ENCODE measurements at places on chromosomes 5 and 9. TPM values are rescaled to one million over a fixed set of nuclear protein-coding genes. Genes with fewer than 3 reads are reported as not detected.

TOMM5 gene
- 307 TPM for total RNA-seq

PDZD2 gene
- total RNA-seq, result 7.1 TPM

C1QTNF2 gene
- 2.5 TPM for total RNA-seq

PRDM12 gene
- not detected for total RNA-seq

SLC27A6 gene
- total RNA-seq, result not detected

STC2 gene
- total RNA-seq, result 311 TPM

PCDH12 gene
- not detected for total RNA-seq

DNA sequence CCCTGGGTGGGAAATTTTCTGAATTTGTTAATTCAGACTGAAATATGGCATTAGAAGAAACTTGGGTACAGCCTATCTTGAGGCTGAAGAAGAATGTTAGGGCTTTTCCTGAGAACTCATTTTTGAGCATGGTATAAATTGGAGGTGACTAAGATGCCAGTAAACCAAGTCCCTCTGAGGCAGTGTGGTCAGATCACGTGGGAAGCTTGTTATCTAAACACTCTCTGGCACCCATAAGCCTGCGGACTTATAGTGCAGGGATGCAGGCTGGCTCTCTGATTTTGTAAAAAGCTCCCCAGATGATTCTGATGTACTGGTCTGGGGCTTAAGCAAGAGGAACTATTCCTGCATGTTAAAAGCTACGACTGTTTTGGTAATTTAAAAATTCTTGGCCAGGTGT lies 34.3 kb downstream of the MTMR12 start:
- peak; percentile 97 for DNase-seq

- no peak for DNase-seq
Observed at GRCh38 chr5:131943916-131944315, 1.5 kb downstream of the MEIKIN start.

DNA sequence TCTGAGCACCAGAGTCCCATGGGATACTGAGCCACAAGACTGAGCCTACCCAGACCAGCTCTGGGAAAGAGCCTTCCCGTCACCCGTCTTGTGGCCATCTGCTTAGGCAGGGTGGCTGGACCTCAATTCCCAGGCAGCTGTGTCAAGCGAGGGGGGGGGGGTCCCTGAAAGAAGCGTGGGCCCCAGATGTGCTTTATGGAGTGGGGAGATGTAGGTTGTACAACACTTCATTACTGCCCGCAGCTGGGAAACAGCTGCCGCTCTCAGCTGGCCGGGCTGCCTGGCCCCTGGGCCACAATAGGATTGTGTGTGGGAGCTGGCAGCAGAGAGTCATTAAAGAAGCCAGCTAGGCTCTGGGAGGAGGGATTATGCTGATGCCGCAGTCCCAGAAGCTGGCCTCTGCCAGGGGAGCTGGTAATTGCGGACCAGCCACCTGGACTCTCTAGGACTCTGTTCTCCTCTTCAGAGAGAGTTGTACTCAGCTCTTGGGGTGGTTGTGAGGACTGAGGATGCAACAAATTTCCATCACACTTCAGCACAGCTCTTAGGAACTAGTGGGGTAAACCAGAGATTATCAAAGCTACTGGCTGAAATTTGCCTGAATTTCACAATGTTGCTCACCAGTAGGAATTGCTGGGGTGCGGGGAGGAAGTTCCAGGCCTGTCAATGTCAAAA lies 145.4 kb downstream of the GADD45G start:
- DNase-seq, result no peak

DNA sequence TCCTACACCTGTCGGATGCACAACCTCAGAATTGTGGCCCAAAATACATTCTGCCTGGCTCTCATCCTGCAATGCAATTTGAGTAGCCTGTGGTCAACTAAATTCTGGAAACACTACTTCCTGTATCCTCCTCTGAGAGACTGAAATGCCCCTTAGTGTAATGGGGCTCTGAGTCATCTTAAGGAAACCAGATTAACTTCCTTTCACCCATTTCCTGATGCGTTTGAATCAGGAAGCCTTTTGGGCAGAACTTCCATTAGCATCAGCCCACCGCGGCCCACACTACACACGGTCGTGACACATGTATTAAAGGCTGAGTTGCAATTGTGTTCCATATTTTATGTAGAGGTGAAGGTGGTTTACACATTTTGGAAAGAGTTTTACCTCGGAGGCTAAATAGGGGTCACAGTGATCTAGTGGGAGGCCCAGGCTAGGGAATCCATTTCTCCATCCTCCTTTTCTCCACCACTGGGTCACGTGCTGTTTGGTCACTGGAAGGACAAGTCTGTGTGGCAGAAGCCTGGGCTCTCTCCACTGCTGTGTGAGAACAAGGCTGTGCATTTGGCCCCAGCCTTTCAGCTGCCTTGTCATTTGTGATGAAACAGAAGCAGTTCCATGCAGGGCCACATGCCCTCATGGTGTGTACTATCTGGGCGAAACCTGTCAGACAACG lies 55.9 kb downstream of the DAP start:
- peak; percentile 94 for DNase-seq

DNA sequence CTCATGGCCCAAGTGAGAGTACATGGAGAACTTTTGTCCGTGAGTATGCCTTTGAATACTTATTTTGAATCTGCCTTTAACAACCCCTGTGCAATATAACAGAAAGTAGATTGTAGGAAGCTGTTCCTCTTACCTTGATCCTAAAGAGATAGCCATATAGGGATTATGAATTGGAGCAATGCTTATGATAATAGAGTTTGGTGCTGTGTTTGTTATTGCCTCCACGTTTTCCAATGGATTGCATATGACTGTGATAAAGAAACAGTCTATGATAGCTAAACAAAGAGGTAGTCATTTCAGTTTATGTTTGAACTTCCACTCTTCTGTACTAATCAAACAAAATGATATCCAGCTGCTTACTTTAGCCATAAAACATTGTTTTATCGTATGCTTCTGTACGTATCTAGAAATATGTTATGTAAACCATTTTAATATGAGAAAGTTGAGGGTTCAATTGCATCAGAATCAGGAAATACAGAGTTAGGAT lies 199.6 kb upstream of the RGMB start:
- no peak for DNase-seq

GRCh38 chr9:121073038-121073437 lies 1.7 kb upstream of the CNTRL start:
- DNase-seq, result no peak

DNA sequence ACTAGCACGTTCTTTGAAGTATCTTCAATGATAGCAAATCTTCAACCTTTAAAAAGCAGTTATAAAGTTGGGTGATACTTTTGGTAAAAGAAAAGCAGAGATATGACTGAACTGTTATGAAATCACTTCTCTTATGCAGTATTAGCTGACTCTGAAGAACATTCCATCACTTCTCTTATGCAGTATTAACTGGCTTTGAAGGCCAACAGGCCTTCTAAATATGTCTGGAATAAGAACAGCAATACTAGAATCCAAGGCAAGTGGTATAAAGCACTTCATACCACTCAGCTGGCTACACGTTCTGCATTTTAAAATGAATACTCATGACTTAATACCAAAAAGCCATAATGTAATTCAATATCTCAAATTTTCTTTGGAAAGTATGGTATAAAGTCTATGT lies 17.3 kb downstream of the SKIC3 start:
- DNase-seq, result no peak

GRCh38 chr5:113875096-113875495 lies 361.6 kb downstream of the YTHDC2 start:
- DNase-seq, result no peak

- DNase-seq, result no peak
Observed at GRCh38 chr5:152397581-152397980, 7.5 kb downstream of the NMUR2 start.

DNA sequence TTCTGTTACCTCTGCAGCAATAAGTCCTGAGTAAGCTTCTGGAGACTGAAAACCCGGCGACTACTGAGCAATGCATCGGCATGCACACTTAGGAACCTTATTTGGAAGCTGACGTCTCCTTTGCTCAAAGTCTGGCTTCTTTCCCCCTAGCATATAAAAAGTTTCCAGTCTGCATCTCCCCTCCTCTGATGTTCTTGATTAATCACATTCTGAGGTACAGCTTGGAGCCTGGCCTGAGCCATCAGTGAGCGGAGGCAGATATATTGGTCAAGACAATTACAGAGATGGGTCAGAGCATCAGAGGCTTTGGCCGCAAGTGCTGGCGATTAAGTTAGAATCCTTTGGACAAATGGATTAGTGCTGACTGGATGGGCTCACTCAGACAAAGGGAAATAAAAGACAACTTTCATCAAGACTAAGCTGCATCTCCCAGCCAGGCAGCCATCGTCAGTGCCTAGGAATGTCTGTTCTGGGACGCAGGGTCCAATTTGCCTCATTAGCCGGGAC lies 140.7 kb downstream of the MTX3 start:
- DNase-seq, result no peak

GRCh38 chr5:145848854-145849253 lies 13.7 kb upstream of the PRELID2 start:
- DNase-seq, result peak; percentile 84

- DNase-seq, result no peak
Observed at GRCh38 chr5:132430746-132431145, 59.8 kb downstream of the IRF1 start.

All from M059J (cell line).